ENCODE measurements at places on chromosomes 16 and 17.

DNA sequence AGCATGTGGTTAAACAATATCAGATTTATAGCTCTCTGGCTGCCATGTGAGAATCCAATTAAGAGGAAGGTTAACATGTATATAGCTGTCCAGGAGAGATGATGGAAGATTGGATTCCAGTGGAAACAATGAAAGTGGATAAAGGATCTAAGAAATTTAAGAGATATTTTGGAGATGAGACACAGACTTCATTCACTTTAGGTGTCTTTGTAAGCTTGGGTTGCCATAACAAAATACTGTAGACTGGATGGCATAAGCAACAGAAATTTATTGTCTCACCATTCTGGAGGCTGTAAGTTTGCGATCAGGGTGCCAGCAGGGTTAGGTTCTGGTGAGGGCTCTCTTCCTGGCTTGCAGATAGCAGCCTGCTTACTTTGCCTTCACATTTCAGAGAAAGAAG lies 155.9 kb upstream of the MYOCD start:
- DNase-seq: peak; percentile 62

DNA sequence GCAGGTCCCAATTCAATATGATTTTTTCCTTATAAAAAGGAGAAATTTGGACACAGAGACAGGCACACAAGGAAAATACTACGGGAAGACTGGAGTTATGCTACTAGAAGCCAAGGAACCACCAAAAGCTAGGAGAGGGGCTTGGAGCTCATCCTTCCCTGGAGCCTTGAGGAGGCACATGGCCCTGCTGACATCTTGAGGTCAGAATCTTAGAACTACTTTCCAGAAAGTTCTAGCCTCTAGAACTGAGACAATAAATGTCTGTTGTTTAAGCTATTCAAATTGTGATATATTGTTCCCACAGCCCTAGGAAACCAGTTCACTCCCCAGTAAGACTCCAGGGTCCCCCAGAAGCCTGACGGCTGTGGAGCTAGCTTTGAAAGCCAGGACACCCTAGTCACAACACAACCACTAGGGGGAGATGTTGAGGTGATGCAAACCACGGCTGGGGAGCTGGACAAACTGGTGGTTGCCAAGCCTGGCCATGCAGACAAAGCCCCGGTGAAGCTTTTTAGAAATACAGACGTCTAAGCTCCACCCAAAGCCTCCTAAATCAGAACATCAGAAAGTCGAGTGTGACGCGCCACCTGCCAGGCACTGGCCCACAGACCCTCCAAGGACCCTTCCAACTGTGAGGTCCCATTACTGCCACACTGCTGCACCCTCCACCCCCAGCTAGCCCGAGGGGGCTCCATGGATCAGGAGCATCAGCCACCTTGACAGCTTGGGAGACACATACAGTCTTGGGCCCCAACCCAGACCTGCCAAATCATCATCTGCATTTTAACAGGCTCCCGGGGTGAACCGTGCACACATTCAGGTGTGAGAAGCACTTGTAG lies 106.4 kb downstream of the SLC39A11 start:
- DNase-seq: peak; percentile 77

- DNase-seq: no peak
Measured at GRCh38 chr16:50624449-50624970, 56.6 kb downstream of the SNX20 start.

DNA sequence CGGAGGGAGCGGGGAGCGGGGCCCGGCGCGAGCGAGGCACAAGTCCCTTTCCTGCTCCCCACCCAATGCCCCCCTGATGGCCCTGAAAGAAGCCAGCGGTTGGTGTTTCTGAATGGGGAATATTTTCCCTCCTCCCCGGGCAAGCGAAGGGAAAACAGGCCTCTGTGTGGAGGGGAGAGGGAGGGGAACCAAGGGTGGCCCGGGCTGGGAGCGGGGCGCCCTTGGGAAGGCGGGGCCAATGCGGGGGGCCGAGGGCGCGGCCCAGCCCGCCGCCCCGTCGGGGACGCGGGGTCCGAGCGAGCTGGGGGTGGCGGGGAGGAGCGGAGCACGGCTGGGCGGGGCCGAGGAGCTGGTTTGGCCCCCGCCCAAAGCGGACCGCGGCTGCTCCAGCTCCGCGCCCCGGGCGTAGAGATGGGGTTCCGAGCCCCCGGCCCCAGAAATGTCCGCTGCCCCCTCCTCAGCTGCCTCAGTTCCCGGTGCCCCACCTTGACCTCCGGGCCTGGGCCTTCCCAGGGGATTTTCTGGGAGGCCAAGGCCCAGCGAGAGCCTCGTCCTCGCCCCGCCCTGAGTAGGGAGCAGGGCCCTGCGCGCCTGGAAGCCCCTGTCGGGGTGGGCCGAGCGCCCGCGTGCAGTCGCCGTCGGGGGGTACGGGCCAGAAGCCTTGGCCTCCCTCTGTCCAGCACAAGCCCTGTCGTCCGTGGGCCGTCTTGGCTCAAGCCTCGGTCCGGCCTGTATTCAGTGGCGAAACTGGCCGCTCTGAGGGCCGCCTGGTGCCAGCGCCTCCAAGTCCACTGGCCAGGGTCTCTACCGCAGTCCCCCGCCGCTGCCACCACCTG lies 3.9 kb upstream of the HEXIM1 start:
- peak; percentile 6 for DNase-seq

DNA sequence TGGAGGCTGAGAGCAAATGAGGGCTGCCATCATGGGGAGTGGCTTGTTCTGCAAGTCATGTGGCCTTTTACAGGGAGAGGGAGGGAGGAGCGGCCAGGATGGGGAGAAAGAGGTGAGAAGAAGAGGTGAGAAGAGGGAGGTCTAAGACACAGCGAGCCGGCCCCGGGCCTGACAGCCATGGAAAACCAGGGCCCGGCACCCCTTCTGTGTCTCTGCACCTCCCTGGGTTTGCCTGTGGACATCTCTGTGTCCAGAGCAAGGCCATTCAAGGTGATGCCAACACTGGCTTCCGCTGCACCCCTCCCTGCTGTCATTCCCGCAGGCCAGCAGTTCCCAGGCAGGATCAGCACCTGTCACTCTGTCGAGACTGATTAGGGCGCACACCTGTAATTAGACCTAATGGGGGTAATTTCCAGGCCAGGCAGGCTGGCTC lies 75.6 kb downstream of the MGAT5B start:
- no peak for DNase-seq

- no peak for DNase-seq
Measured at GRCh38 chr16:81715358-81716196, 63.5 kb upstream of the PLCG2 start.

DNA sequence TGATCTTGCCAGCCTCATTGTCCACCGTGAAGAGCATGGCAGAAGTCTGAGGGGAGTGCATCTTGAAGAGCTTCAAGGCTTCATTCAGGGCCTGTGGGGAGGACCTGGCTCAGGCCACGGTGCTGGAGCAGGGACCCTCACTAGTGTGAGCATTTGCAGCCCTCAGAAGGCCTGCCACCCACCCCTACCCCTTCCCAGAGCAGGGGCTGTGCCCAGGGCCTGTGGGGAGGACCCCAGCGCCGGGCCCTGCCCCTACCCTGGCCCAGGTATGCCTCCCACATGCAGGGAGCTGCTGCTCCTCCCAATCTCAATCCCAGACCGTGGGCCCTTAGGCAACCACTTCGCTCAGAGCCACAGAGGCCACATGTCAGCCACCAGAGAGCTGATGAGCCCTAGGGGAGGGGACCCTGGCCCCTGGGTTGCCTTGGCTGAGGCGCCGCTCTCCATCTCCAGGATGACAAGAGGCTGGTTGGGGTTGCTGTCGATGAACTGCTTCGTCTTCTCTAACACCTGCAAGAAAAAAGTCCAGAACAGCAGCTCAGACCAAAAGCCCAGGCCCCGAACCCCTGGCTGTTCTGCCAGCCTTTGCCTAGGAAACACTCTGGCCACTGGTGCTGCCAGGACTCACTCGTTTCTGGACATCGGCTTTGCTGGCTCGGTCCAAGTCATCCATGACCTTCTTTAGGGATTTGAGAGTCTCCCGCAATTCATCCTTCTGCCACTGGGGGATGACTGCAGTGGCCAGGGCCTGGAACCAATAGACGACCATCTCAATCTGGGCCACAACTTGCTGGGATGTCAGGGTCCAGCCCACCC lies 1.8 kb upstream of the EXOSC6 start:
- DNase-seq: peak; percentile 50

- DNase-seq: peak; percentile 6
Measured at GRCh38 chr16:29641561-29641960, 21.5 kb upstream of the SPN start.

DNA sequence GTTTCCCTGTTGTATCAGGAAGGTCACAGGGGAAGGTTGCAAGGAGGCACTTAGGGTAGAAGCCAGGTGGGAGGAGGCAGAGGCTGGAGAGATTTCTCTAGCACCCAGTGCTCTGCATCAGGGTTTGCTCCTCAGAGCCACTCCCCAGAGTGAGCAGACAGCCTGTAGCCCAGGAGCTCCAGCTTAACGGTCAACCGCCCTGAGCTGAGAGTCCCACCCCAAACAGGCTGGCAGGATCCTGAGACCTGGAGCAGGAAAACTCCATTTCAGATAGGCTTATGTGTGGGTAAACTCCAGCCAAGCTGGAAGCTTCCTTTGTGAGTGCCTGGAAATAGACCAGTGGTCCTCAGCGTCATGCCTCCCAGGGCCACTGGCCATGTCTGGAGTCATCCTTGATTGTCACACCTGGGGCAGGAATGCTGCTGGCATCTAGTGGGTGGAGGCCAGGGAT lies 37.9 kb downstream of the MPRIP start:
- no peak for DNase-seq
